ENCODE measurements at places on chromosomes 4 and X.

- DNase-seq = no peak
These were observed 426.3 kb downstream of the KCNIP4 start for GRCh38 chr4:21522296-21522695.

GRCh38 chr4:189050643-189051042 lies 890.0 kb upstream of the FRG1 start:
- no peak for DNase-seq

GRCh38 chr4:1239141-1239949 lies 9.6 kb downstream of the CTBP1 start:
- DNase-seq = no peak

GRCh38 chrX:39895218-39896110 lies 202.3 kb downstream of the BCOR start:
- no peak for DNase-seq

GRCh38 chr4:153485359-153485758 lies 19.2 kb downstream of the TMEM131L start:
- no peak for DNase-seq

DNA sequence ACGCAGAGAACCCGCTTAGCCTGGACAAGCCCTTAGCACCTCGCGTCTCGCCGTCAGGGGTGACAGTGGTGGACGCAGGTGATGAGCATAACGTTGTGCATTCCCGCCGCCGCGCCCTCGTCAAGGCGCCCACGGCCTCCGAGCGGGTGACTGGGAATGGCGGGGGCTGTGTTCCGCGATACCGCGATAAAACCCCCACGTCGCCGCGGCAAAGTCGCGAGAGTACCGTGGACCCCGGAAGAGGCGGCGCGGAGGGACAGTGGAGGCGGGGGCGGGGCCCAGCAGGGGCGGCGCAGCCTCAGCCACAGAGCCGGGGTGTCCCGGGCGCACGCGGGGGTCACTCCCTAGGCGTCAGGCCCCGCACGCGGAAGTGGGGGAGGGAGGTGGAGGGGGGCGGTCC lies 53.8 kb downstream of the ZFYVE28 start:
- DNase-seq = no peak

DNA sequence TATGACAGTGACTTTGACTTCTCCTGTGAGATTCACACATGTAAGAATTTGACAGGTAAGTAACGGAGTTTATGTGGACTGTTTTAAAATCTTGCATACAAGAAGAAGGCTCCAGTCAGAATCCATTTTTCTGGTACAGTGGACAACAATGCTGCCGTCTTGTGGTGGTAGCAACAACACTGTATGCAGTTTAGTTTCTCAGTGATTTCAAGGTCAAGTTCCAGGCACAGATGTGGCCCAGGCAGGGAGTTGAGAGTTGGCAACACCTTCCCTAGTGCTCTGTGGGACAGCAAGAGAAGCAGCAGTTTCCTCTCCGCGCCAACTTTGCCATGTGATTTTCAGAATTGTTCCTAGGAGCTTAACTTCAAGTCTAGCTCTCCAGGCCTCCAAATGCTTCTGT lies 56.0 kb upstream of the STPG2 start:
- DNase-seq = no peak

DNA sequence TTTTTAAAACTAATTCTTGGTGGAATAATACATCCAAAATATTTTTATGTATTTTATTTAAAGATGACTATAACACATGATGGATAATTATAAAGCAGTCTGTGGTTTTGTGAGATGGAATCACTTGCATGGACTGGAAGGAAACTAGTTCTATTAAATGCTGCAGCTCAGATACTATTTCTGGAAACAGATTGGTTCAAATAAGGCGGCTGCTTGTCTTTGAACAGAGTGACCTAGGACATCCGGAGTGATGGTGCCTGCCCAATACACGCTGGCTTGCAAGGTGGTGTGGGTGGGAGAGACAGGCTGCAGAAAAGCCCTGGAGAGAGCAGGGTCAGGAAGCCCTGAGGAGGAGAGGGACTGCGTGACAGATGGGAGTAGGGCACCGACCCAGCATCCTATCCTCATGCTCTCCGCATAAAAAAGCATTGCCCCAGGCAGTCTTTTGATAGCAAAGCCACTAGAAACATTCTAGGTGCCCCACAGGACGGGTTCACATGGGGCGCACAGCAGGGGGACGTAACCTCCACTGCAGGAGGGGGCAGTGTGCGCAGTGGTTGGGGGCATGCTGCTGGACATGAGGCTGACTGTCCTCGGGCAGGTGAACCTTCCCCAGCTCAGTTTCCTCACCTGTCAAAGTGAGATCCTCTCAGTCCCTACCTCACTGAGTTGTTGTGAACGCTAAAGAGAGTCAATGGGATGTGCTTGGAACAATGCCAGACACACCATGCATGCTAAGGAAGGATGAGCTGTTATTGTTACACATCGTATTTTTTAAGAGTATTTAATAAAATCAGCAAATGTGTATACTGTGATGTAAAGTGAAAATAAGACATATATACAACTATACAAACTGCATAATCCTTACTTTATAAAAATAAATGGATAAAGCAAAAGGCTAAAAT lies 71.3 kb downstream of the EVC2 start:
- DNase-seq = no peak

- no peak for DNase-seq
These were observed 122.5 kb downstream of the ADAMTS3 start for GRCh38 chr4:72446353-72447055.

DNA sequence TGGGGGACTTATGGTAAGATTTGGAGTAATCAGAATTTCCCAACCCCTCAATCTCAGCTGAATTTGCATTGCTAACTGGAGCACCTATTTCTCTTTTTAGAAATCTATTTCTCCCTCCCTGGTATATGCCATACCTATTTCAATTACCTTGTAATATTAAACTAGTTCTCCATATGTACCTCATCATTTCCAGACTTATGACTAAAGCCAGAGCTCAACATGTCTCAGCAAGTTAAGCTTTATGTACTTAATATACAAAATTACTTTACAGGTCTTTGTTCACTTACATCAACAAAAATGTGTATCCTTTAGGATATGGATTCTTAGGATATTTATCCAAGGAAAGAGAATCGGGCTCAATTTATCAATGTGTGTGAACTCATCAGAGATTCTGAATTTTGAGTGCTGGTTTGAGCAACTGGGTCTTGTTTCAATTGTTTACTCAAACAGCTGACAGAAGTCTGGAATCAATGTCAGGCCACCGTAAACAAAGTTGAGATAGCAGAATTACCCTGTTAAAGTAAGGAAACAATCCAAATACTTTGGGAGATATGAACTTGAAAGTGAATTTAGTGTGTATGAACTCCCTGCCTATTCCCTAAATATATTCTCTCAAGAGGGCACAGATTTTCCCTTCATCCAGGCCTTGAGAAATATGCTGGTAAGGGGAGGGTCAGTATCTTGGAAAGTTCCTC lies 199.6 kb downstream of the VEGFC start:
- no peak for DNase-seq

GRCh38 chr4:13483768-13484121 lies 395 bp downstream of the RAB28 start:
- no peak for DNase-seq

DNA sequence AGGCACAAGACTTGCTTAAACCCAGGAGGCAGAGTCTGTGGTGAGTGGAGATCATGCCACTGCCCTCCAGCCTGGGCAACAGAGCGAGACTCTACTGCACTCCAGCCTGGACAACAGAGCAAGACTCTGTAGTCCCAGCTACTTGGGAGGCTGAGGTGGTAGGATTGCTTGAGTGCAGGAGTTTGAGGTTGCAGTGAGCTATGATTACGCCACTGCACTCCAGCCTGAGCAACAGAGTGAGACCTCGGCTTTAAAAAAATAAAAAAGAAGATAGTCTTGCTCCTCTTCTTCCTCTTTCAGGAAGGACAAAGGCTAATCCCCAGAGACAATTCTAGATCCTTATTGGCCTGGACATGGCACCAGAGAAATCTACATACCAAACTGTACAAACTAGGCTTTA lies 5.7 kb upstream of the PPEF2 start:
- DNase-seq = no peak

DNA sequence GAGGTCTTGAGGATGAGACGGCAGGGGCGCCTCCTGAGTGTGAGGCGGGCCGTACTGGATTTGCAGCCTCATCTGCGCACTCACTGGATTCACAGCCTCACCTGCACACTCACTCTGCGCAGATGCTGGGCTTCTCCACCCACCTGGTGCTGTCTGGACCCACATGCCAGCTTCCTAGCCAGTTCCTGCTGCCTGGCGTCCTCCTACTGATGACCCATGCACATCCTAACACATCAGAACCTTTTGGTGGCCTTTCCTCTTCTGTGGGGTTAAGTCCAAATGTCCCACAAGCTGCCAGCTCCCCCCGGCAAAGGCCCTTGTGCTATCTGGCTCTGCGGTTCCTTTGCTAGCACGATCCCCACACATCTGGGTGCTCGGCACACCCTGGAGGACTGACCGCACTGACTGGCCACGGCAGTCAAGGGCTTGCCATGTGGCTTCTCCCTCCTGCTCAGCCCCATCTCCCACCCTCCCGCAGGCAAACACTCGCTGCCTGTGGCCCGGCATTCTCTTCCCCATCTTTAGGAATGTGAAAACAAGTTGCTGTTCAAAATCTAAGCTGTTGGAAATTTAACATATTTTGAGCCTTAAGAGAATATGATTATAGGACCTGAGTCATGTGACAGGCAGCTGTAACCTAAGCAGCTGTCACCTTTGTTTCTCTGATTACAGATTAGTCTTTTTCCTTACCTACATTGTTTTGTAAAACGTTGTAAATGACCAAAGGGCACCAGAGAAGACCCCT lies 39.4 kb upstream of the AFAP1 start:
- no peak for DNase-seq

DNA sequence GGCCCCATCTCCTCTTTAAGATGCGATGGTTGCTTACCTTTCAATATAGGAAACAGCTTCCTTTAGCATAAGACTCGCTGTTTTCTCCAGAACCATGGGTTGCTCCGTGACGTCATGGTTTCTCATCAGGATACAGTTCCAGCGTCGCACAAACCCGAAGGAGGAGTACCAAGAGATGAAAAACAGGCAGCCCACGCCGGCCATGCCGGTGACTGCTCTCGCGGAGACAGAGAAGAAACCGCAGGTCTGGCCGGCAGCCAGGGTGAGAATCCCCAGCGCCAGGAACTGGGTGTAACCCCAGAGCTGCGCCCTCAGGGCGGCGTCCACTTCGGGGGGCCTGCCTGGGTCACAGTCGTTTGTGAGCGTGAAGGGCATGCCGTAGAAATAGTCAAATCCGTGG lies 11.4 kb downstream of the ARSD start:
- DNase-seq = no peak

- DNase-seq = no peak
These were observed 115.4 kb downstream of the STPG2 start for GRCh38 chr4:98027827-98028226.

GRCh38 chr4:38034986-38035882 lies 75.0 kb downstream of the PTTG2 start:
- no peak for DNase-seq

DNA sequence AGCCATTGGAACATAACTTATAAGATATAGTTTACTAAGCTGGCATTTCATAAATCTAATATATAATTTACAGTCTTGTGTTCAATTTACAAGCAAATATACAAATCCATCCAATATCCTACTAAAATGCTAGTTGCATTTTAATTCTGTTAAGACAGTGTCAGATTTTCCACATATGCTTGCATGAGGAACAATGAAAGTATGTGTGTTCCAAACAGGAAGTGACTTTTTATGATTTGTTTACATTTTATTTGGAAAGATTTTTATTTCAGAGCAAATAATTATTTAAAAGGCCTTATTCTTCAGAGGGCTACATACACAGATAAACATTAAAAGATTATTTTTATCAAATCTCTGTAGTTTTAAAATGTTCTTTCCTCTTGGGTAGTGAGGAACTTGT lies 130.1 kb downstream of the KLHL34 start:
- no peak for DNase-seq

DNA sequence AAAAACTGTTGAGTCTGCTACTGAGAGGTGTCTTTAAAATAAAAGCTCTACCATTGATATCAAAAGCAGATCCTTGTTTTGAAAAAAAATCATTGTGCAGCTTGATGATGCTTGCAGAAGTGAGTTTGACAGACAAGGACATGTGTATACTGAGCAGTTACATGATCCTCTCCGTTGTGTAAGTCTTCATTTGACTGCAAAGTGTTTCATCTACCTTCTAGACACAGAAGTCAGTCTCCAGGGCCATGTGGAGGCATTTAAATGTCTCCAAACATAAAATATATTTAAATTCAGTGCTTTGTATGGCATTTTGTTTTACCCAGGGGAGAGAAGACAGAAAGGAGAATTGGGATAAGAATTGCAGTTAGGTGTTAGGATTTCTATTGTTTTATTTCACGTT lies 107.8 kb upstream of the MYOZ2 start:
- no peak for DNase-seq

DNA sequence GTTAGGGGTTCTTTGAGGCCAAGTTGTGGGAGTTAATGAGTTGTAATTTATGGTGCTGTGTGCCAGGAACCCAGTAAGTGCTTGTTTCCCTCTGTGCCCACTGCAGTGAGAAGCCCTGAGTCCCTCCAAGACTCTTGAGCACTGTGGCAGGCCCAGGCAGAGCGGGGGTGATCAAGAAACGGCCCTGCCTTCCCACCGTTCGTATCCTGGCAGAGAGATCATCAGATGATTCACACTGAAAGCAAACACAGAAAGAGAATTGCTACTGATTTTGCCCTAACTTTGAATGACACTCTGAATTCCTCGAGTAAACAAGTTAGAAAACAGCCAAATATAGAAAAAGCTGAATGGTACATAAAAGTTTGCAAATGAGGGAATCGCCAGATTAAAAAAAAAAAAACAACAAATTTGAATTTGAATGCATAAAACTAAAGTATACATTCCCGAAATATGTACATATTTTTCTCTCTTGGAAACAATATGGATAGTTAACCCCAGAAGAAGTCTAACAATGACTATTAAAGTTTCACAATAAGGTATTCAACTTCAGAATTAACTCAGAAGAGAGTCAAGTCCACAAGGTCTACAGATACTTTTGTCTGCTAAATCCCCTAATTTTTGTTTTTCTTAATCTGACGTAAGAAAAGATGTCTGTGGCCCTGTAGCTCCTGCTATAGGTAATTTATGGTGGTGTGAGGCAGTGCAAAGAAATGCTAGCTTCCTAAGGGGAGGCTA lies 71.8 kb downstream of the AFAP1 start:
- no peak for DNase-seq

- no peak for DNase-seq
These were observed 1337.5 kb downstream of the FSTL5 start for GRCh38 chr4:160826339-160826679.

- peak; percentile 2 for DNase-seq
These were observed 68.7 kb downstream of the NSD2 start for GRCh38 chr4:1939664-1940509.

GRCh38 chr4:189769131-189769530 lies 171.5 kb upstream of the FRG1 start:
- no peak for DNase-seq

- no peak for DNase-seq
These were observed 5.5 kb upstream of the KLHL8 start for GRCh38 chr4:87225936-87226335.

Data from NCI-H1436 treated with DMSO at 0.1 percent for 48 hours (cell line).